ENCODE measurements at places on chromosomes 5 and 9.

DNA sequence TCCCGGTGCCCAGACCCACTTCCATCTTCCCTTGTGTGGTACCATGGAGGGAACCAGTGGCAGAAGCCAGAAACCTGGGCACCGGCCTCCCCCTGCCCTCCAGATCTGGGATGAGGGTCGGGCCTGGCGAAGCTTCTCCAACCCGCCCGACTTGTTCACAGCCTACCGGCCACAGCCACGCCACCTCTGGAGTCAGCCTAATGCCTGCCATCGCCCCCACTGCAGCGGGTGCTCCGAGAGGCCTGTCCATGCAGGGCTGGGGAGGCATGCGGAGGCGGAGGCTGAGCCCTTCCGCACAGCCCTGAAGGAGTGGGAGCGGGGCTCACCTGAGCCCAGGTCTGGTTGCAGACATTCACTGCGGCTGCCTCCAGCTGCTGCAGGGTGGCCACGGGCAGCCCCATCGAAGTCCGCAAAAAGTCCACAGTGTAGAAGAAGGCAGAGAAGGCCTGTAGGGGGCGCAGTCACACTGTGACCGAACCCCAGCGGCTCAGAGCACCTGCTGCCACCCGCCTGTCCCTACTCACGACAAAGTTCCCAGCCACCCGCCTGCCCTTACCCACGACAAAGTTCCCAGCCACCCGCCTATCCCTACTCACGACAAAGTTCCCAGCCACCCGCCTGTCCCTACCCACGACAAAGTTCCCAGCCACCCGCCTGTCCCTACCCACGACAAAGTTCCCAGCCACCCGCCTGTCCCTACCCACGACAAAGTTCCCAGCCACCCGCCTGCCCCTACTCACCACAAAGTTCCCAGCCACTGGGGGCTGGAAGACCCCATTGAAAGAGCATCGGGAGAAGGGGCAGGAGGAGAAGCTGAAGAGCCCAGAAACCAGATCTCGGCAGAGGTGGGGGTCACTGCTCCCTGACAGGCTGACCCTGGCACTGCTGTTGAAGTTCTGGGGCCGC is 3.8 kb upstream of the NPDC1 start:
- DNase-seq, result no peak

- no peak for DNase-seq
Measured at GRCh38 chr5:100904259-100904861, 1.3 kb upstream of the ST8SIA4 start.

DNA sequence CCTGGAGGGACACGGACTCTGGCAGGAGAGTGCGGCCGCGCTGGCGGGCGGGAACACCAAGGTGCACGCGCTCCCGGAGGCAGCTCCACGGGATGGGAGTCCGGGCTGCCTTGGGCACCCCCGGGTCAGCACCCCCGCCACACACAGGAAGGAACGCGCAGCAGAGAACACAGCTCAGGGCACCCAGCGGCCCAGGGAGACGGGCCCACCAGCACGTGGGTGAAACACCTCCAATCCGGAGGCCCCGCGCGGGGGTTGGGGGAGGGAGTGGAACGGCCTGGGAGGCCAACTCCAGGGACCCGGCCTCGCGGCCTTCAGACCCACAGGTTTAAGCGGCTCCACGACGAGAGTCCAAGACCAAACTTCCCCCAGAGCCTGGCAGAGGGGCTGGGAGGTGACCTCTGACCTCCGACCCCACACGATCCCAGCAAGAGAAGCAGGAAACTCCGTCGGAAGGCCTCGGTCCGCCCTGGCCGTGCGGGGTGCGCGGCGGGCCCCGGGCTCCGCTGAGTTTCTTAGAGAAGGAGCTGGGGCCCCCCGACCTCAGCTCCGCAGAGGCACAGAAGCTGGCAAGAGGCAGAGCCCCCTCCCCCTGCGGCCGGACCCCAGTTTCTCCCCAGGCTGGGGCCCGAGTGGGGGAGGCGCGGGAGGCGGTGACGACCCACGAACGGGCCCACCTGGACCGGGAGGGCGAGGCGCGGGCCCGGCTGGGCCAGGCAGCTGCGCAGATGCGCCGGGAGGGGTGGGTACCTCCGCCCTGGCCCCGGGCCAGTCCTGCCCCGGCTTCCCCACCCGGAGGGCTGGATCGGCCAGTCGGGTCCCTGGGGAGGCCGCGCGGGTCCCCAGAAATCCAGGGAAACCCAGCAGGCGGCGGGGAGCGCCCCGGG is 851 bp downstream of the NACC2 start:
- DNase-seq, result no peak

DNA sequence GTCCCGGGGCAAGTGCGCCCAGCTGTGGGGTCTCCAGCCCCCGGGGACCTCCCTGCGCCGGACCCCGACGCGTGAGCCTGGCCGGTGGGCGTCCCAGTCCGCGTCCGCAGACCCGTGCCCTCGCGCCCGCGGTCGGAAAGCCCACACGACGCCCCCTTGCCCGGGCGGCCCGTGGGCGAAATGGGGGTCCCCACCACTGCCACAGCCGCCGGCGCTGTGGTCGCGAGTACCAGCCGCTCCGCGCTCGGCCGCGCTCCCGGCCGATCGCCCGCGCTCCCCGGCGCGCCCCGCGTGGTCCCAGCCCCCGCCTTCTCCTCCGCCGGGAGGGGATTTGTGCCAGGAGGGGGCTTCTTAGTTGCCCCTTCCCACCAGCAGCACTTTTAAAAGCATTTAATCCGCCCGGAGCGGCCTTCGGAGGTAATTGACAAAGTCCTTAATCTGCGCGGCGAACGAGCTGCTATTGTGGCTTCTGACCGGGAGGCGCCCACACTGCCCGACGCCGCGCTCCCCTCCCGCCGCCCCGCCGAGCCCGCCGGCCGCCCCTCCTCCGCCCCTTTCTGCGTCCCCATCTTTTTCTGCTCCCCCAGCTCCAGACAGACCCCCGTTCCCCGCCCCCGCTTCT is 469 bp upstream of the FIBCD1 start:
- no peak for DNase-seq

DNA sequence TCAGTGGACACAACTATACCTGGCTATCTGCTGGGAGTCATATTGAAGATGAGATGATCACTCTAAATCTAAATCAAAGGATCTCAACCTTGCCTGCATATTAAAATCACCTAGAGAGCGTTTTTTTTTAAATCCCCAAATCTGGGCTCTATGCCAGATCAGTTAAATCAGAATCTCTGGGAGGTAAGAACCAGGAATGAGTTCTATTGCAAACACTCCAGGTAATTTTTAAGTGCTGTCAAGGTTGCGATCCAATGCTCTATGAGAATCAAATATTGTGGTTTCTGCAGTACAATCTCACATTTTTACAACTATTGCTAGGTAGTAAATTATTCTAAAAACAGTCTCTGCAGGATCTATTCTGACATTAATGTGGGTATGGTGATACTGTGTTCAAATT is 202.3 kb upstream of the OR13F1 start:
- no peak for DNase-seq

DNA sequence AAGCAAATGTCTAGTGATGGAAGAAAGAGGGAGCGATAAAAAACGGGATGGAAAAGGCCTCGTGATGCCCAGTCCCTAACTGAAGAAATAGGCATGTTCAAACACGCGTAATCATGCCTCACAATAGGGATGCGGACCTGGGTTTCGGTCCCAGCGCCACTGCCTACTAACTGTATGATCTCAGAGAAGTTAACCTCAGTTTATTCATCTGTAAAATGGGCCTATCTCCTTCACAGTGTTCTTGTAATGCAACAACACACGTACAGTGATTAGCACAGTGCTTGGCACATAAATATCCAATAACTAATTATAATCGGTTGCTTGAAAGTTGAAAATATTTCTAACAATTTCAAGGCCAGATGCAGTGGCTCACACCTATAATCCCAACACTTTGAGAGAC is 181.8 kb downstream of the FANCC start:
- DNase-seq, result no peak

- DNase-seq, result no peak
Measured at GRCh38 chr9:98654247-98654646, 54.5 kb downstream of the GABBR2 start.

DNA sequence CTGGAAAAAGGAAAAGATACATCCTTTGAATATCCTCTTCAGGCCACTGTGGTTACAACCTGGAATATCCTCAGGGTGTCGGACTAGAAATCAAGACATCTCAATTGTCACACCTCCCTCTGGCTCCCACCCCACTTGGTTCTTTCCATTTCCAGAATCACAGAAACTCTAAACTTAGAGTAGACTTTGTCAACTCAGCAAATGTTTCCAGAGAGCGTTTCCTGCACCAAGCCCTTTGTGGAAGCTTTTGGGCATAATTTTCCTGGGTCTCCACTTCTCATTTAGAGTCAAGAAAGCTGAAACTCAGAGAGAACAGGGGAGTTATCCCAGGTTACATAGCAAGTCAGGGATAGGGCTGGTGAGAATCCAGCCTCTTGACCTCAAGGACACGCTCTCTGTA is 108.8 kb downstream of the ASTN2 start:
- DNase-seq, result no peak

GRCh38 chr5:117947121-117947520 is 1041.2 kb downstream of the DTWD2 start:
- no peak for DNase-seq

GRCh38 chr9:126683698-126684044 is 69.9 kb downstream of the LMX1B start:
- DNase-seq, result no peak

GRCh38 chr9:130345009-130345896 is 79.7 kb downstream of the HMCN2 start:
- no peak for DNase-seq

DNA sequence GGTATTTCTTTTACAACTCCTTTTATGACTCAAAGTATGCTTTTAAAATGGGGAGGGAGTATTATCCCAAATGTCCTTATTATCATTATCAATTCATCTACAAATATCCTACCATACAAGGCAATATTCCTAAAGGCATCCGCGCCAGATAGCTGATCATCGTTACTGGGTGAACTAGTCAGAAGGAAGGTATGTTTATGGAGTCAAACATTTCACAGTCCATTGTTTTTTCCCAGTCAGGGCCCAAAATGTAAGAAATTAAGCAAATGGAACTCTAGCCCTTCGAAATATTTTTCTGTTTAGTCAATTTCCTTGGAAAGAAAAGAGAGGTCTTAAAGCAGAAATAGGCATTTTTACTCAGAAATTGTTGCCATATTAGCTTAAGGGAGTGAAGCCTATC is 188.5 kb upstream of the CCNG1 start:
- no peak for DNase-seq

GRCh38 chr9:109497226-109498153 is 617 bp downstream of the PTPN3 start:
- DNase-seq, result no peak

GRCh38 chr5:163305655-163306054 is 131.7 kb upstream of the CCNG1 start:
- no peak for DNase-seq

- DNase-seq, result no peak
Measured at GRCh38 chr9:129354498-129354897, 176.4 kb upstream of the IER5L start.

DNA sequence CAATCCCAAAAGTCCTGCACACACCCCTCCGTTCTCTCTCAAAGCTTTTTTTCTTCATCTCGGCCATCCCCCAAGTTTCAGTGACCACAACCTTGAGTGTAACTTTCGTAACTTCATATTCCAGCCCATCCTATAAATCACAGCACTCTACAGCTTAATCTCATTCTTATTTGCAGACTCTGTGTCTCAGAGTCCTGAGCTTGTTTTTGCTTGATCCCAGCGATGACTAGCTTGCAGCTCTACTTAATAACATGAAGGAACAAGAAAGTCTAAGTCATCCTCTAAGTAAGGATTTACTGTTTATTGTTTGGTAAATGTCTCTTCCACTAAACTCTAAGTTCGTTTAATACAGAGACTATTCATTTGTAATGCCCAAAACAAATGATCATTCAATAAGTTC is 2.6 kb upstream of the SPDL1 start:
- no peak for DNase-seq

DNA sequence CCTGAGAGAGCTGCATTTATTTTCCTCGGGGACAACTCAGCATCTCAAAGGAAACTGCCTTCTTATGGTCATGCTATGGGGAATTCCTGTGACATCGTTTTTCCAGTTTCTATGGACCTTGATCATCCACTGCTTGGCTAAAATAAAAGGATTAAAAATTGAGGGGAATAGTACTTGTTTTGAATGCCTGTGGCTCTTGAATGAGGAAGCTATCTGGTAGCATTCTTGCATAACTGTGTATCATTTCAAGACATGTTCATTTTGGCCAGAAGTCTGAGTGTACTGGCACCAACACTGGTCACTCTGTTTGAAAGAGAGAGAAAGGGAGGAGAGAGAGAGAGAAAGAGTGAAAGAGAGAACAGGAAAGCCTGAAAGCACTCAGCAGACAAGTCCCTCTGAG is 116.7 kb downstream of the DOCK2 start:
- DNase-seq, result no peak

DNA sequence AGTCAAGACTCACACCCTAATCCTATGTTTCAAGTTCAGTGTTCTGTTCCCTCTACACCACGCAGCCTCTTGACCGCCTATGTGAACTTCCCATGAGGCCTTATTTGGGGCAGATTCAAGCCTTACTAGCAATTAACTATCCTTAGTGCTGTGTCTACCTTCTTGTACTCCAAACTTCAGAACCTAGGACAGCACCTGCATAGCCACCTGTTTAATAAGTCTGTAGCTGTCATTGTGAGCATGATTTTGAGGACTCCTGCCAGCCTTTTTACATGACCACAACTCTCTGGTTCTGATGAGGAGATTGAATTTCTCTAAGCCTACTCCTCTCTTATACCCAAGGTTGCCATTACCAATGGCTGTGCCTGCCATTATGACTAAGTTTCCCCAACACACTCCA is 50.8 kb upstream of the PCSK1 start:
- no peak for DNase-seq

DNA sequence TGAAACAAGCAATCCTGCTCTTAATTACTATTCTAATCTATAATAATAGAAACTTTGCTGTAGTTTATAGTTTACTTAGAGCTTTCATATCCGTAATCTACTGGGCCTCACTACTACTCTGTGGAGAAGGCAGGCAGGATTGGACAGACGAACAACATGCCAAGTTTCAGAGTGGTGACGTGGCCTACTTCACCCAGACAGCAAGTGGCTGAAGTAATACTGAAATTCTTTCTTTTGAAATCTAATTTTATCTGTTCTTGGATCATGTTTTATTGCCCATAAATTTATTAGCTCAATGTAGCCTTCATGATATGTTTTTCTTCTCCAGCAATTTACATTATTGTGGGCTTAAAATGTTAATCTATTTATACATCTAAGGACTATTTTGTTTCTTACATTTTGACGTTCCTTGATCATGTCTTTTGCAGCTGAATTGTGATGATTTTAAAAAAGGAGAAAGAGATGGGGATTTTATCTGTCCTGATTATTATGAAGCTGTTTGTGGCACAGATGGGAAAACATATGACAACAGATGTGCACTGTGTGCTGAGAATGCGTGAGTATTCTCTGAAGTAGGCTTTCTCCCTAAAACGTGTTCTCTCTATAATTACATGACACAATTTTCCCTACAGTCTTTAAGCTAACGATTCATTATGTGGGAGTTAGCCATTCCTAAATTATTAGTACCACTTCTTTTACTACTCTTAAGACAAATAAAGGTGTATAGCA is 22.4 kb downstream of the SPINK5 start:
- no peak for DNase-seq

GRCh38 chr5:4989118-4989517 is 151.0 kb upstream of the ADAMTS16 start:
- no peak for DNase-seq

- no peak for DNase-seq
Measured at GRCh38 chr5:93608855-93609254, 25.8 kb downstream of the NR2F1 start.
